ENCODE measurements at places on chromosomes 11 and 22. TPM values are rescaled to one million over a fixed set of nuclear protein-coding genes. Genes with fewer than 3 reads are reported as not detected.
A peak's percentile ranks its signal among the peaks of the same experiment; 100 is the strongest.

DNA sequence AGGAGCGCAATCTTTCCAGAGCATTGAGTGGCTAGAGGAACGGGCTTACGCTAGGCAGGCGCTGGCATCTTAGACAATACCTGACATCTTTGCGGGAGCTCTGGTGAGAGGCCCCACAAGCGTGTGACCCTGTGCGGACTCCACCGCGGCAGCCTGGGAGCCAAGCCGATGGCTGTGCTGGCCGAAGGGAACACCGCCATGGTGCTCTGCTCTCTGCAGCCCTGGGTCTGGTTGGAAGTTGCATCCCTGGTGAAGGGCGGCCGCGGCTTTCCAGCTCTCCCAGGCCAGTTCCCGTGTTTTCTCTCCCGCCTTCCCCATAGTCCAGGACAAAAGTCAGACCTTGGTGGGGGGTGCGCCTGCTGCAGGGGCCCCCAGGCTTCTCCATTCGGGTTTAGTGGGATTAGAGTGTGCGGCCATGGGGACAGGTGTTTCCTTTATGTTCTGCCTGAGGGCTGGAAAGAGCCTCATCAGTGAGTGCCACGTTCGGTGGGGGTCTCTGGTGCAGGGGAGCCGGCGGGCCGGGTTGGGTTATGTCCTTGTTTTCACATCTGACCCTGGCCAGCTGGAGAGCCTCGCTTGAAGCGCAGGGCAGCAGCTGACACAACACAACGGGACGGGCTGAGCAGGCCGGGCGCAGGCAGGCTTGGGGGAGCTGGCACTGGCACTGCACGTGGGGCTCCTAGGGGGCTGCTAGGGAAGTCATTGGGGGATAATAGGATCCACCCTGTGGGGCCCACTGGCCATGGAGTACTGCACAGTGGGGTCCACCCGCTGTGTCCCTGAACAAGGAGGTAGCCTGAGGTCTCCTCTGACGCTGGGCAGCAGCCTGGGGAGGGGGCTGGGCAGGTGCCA is 94.8 kb downstream of the KCNQ1 start:
- no peak for DNase-seq

GRCh38 chr22:27994481-27995331 is 75.7 kb upstream of the PITPNB start:
- no peak for DNase-seq

DNA sequence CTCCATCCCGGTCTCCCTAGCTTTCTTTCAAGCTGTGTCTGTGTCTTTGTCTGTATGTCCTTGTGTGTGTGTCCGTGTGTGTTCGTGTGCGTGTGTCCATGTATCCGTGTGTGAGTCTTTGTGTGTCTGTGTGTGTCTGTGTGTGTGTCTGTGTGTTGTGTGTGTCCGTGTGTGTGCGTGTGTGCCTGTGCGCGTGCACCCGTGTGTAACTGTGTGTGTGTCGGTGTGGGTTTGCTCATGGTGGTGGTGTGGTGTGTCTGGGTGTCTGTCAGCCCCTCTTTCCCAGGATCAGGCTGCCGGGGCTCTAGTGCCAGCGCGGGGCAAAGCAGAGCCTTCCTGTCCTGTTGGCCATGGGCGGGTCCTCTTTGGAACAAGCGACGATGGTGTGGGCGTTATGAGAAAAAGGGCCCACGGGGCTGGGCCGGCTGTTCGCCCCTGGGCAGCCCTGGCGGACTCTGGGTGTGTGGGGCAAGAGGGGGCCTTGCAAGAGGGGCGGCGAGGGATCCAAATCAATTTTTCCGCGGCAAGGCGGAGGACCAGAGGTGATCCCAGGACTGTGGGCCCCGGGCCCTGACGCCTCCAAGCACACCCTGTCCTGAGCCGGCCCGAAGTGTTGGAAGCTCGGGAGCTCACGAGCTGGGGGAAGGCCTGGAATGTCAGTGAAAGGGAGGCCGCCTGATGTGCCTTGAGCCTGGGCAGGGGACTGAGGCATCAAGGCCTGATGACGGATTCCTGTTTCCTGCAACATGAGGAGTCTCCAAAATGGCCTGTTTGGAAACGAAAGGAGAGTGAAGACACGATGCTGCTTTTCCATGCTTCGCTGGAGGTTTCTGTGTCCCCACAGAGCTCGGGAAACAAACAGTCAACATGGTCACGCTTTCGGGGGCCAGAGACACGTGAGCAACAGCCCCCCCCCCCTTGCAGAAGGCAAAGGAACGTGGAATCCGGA is 3929.2 kb upstream of the OR11H1 start:
- DNase-seq, result no peak

DNA sequence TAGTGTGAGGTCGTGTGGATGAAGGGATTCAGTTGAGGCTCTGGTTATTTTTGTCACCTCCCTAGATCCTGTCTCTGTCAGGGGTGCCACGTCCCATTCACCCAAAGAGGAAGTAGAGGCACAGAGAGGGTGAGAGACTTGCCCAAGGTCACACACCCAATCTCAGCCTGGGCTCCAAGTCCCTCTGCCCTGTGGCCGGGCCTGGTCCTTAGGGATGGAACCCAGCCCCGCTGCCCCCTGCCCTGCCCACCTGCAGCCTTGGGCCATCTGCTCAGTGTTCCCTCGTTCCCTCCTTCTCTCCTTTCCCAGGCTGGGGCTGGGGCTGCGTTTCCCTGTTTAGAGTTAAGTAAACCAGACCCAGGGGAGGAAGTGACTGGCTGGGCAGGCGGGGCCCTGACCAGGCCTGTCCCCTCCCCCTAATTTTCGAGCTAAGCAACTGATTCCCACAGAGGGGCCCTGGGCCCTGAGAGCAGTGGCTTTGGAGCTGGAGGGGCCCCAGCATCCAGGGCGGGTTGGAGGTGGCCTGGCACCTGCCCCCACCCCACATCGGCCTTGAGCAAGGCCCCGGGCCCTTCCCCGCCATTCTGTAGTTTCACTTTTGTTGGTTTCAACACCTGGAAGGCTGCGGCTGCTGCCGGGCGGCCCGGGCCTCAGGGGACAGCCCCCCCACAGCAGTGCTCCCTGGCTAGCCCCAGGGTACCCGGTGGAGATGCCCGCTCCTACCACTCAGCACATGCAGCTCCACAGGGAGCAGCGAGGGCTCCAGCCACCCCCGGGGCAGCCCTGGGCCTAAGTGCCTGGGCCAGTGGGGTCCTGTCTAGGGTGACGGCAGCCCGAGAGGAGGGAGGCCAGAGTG is 1.5 kb downstream of the TCIRG1 start:
- peak; percentile 26 for DNase-seq

GRCh38 chr22:49969751-49970527 is 9.4 kb downstream of the PIM3 start:
- no peak for DNase-seq

GRCh38 chr22:26998129-26998528 is 340.7 kb downstream of the MIAT start:
- no peak for DNase-seq

The SPDYC gene
- not detected for total RNA-seq

The PKDREJ gene
- total RNA-seq, result not detected

The FLRT1 gene
- total RNA-seq, result not detected

The PTGDR2 gene
- not detected for total RNA-seq

DNA sequence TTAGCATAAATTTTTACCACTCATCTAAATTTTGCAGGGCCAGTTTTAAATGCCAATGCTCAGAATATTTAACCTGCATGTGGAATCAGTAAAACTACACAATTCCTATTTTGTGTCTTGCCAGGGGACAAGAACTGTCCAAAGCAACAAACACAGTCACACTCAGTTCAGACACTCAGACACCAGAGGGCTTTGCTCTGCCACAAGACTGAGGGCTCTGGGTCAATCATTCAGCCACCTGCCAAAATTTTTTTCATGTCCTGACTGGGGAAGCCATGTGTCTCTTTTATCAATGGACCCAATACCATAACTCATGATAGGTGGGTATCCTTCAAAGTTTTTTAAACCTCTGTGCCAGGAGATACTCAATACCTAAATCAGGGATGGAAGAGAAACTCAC is 304.0 kb upstream of the ANO3 start:
- DNase-seq, result peak; percentile 1

DNA sequence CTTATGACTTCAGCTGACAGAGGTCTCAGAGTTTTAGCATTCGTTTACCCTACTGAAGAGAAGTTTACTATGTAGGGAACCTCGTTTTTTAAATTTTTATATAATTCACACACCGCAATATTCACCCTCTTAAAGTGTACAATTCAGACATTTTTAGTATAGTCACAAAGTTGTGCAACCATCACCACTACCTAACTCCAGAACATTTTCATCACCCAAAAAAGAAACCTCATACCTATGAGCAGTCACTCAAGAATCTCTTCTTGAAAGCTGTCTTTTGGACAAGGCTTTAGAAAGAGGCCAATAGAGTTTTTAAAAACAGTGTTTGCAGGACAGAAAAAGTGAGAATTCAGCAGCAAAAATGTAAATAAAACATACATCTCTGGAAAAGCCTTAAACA is 39.5 kb upstream of the CLNS1A start:
- DNase-seq, result no peak

The MUC5B gene
- total RNA-seq, result not detected

DNA sequence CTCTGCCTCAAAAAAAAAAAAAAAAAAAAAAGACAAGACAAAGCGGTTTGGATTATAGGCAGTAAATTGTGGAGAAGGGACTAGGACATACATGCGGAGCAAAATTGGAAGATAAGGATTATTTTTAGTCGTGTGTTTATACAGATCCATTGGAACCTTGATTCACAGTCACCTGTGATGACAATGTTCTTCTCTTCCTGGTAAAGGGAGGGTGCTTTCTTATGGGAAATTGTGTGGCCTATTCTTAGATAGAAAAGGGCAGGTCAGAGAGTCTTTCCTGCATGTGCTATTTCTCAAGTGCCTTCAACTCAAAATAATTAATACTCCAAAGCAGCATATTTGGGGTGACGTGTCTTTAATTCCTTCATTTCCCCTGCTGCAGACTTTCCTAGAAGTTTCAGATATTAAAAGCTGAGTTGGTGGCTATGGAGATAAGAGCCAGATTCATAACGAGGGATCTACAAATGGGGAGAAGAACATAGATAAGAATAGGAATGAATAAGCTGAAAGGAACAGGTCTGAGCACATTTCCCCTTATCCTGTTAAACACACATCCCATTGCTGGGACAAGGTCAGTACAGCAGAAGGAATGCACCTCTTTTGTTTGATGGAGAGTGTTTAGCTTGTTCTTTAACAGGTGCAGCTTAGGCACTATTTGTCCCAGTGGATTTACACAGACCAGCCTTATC is 22.5 kb downstream of the GSTT2B start:
- DNase-seq, result no peak

DNA sequence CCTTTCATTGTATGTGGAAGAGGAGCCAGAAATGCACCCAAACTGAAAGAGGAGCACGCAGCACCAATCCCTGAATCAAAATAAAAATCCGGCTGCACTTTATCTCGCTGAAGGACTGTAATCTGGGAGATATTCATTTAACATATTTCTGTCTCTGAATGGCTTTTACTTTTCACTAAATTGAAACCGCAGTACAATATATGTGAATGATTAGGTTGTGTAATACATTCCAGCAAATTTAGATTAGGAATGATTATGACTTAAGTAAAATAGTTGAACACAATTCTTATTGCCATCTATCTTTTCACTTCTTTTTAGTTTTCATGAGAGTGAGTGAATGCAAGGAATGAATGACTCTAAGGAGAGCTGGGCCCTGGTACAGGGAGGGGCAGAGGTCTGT is 232.1 kb downstream of the ST3GAL4 start:
- DNase-seq, result no peak

- peak; percentile 35 for DNase-seq
These were observed 702.4 kb downstream of the NTM start for GRCh38 chr11:132072858-132073211.

GRCh38 chr11:96130061-96130620 is 206.2 kb upstream of the MTMR2 start:
- DNase-seq, result peak; percentile 45

GRCh38 chr11:4482445-4482844 is at the start of gene OR52K1:
Gene OR52K1 (plus strand): TSS chr11:4482646. CDS start chr11:4488901, 6,255 bp downstream.
- no peak for DNase-seq

DNA sequence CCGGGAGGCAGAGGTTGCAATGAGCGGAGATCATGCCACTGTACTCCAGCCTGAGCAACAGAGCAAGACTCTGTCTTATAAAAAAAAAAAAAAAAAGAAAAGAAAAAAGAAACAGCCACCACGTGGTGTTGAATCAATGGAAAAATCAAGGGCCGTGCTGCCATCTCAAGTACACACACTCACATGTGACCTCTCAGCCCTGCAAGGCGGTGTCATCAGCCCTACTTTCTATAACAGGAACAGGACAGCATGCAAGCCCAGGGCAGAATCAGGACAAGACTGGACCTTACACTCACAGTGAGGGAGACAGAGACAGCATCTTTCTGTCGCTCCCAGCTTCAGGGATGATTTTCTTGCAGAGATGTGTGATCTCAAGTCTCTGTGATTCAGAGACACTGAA is 179.6 kb downstream of the MPPED1 start:
- no peak for DNase-seq

DNA sequence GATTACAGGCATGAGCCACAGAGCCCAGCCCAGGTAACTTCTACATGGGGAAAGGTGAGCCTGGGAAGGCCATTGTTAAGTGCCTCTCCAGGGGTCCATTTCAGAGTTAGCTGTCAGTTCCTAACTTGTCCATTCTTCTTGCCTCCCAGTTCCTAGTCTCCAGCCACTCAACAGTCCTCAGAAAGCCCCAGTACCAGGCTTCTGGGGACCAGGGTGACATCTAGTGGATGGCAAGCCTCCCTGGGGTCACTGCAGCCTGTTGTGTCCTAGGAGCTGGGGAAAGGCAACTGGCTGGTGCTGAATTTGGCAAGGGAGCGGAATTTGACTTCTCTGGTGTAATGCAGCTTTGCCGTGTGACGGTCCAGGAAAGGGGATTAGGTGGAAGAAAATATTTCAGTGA is 2.1 kb downstream of the LGALS12 start:
- DNase-seq, result peak; percentile 86

Measured in myocyte (in vitro differentiated cells).